ENCODE measurements at places on chromosomes 16 and 17.

GRCh38 chr16:89363621-89364393 is 126.6 kb downstream of the ANKRD11 start:
- peak; percentile 37 for DNase-seq

DNA sequence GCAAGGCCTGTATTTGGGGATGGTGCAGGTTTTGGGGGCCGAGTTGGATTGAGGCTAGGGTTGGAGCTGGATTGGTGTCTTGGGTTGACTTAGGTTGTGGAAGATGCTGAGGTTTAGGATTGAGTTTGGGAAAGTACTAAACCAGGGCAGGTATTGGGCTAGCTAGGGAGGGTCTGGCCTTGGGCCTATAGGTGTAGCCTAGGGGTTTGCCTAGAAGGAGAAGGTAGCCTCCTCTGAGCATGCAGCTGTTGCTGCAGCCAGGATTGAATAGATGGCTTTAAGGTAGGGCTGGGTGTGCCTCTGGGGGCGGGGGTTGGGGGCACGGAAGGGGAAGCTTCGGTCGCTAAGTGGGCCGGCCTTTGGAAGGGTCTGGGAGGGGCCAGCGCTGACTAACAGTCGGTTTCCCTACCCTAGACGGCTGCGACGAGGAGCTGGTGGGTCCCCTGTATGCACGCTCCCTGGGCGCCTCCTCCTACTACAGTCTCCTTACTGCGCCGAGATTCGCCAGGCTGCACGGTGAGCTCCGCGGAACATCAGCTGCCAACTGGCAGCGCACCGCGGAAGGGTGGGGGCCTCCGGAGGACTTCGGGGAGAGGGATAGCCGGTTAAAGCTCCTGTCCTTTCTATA is 1.2 kb downstream of the CNTNAP1 start:
- no peak for DNase-seq

GRCh38 chr17:51045621-51046020 is 75.0 kb downstream of the SPAG9 start:
- DNase-seq, result no peak

DNA sequence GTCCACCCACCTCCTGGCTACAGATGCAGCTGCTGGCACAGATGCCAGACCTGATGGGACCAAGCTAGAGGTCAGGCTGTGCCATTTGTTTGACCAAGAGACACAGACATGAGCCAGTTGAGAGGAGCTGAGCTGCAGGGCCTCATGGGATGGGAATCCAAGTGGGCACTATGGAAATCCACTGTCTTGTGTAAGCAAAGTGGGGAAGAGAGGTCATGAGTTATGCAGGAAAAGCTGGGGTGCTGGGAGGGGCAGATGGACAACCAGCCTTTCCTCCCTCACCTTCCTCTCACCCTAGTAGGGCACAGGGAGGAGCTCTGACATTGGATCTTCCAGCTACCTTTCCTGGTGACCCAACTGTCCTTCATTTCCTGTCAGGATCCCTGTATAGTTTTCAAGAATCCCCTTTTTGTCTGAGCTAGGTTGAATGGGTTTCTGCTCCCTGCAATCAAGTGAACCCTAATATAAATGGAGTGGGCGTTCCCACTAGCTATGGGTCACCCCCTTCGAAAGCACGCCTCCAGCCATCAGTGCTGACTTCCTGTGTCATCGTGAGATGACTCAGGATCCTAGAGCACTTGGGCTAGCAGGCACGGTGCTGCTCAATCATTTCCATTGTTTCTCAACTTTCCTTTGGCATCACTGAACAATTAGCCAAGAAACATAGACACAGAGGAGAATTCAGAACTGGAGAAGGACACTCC is 13.6 kb downstream of the ATPAF2 start:
- no peak for DNase-seq

GRCh38 chr16:17768257-17768656 is 297.5 kb upstream of the XYLT1 start:
- no peak for DNase-seq

GRCh38 chr16:17803625-17804410 is 333.1 kb upstream of the XYLT1 start:
- DNase-seq, result no peak

DNA sequence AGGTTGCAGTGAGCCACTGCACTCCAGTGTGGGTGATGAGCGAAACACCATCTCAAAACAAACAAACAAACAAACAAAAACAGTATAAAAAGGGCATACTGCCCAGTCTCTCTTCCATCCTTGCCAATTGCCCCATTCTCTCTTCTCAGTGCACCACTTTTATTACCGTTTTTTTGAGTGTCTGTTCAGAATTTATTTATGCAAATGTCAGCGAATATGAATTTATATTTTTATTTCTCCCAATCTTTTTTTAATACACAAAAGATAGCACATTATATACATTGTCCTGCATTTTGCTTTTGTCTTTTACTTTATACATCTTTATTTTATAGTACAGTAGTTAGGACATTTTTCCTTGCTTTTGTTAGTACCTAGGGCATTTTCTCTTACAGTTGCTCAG is 19.6 kb downstream of the RNF135 start:
- no peak for DNase-seq

- DNase-seq, result peak; percentile 36
Observed at GRCh38 chr17:27544350-27545131, 86.4 kb upstream of the LGALS9 start.

DNA sequence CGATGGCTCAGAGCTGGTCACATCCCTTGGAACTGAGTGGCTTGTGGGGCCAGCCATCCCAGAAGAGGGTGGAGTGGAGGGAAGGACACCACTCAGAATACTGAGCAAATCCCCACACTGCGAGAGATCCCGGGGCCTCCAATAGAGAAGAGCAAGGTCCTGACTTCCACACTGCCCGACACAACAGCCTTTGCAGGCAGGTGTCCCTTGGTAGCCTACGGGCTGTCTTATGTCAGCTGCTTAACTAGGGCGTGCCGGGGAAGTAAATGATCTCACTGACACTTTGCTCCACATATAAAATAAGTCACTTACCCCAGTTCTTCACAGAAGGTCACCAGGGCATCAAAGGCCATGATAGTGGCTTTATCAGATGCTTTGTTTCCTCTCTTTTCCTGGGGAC is 16.1 kb downstream of the RECQL5 start:
- DNase-seq, result no peak

DNA sequence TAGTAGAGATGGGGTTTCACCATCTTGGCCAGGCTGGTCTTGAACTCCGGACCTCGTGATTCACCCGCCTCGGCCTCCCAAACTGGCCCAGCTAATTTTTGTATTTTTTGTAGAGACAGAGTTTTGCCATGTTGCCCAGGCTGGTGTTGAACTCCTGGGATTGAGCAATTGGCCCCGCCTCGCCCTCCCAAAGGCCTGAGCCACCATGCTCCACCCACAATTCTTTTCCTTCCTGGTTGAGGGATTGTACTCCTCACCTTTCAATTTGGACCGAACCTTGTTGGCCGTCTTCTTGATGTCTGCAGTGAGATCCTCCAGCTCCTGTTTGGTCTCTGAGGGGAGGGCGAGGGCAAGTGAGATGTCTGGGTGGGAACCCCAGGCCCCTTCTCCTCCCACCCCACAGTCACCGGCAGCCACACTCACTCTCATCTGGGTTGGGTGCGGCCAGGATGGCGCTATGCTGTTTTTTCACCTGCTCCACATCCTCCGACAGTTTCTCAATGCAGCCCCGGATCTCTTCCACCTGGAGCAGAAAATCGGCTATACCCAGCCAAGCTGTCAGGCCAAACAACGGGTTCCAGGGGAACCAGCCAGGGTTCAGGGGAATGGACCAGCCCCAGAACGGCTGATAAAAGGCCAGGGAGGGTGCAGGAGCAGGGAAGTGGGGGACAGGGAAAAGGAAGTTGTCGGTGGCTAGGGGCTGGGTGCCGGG is 9.6 kb downstream of the STX1B start:
- no peak for DNase-seq

- no peak for DNase-seq
Observed at GRCh38 chr17:81128774-81129173, 36.5 kb upstream of the PVALEF start.

DNA sequence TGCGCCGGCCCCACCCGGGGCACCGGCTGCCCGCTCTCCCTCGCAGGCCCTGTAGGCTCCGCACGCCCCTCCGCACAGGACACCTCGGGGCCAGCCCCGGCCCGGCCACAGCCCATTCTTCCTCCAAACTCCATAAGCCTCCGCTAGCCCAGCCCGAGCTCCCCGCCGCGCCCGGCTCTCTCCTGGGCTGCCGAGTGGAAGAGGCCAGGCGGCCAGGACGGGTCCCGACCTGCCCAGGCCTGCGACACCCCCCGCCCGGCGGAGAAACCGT is 397 bp downstream of the NCOR1 start:
- DNase-seq, result peak; percentile 17

- DNase-seq, result no peak
Observed at GRCh38 chr16:47705266-47705665, 244.1 kb downstream of the PHKB start.

DNA sequence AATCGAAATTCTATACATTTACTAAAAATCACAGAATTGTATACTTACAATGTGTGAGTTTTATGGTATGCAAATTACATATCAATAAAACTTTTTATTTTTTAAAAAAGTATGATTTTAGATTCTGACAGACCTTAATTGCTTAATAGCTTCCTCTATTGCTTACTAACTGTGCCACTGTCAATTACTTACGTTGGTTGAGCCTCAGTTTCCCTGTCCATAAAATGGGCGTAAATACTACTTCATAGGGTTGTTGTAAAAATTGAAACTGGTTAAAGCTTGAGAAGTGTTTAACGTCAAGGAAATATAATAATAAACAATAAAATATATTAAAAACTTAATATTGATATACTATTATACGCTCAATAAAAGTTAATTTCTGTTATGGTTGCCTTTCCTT is 203.4 kb downstream of the SHISA9 start:
- no peak for DNase-seq

- DNase-seq, result no peak
Observed at GRCh38 chr17:17805575-17805974, 31.2 kb downstream of the SREBF1 start.

DNA sequence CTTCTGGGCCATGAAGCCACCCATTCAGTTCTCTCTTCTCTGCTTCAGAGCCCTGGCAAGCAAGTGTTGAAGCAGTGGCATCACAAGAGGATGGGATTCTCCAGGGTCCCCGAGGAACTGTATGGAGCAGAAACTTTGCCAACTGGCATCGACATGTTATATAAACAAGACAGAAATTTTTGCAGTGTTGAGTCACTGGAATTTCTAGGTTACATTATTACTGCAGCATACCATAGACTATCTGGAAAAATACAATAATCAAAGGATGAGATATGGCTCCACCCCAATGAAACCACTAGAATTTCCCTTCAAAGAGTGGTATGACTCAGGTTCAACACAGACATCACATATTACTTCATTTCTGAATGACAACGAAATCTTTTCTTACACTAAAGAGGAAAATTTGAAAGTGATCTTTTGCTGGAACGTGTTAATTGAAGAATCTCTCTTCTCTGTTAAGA is 343.0 kb upstream of the DYNLRB2 start:
- DNase-seq, result no peak

- no peak for DNase-seq
Observed at GRCh38 chr16:65959983-65960382, 406.5 kb upstream of the CDH5 start.

GRCh38 chr16:351804-352520 is 561 bp downstream of the AXIN1 start:
- DNase-seq, result no peak

DNA sequence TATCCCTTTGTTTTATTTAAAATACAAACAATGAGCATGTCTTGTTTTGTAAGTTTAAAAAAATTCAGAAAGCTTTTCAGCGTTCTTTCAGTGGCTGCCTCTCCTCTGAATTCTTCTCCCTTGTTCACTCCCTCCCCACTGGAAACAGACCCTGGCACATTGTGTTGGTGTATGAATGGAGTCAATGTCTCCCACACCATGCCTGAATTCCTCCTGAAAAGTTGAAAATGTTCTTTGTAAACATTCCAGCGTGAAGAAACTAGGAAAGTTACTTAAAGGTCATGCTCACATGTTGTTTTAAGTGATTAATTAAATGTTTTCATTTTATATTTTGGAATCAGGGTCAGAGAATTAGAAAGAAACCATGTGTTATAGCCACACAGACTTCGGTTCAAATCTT is 136.9 kb upstream of the DYNLRB2 start:
- no peak for DNase-seq

DNA sequence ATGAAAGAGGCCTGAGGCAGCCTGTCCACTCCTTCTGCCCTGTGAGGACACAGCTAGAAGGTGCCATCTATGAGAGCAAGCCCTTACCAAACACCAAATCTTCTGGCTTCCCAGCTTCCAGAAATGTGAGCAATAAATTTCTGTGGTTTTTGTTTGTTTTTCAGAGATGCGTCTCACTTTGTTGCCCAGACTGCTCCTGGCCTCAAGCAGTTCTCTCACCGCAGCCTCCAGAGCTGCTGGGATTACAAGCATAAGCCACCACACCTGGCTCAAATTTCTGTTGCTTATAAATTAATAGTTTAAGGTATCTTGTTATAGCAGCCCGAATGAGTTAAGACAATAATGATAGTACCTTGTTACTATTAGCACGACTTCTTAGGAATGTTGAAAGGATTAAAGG is 12.5 kb upstream of the SLC16A11 start:
- no peak for DNase-seq

- no peak for DNase-seq
Observed at GRCh38 chr16:51181503-51181811, 30.4 kb upstream of the SALL1 start.

DNA sequence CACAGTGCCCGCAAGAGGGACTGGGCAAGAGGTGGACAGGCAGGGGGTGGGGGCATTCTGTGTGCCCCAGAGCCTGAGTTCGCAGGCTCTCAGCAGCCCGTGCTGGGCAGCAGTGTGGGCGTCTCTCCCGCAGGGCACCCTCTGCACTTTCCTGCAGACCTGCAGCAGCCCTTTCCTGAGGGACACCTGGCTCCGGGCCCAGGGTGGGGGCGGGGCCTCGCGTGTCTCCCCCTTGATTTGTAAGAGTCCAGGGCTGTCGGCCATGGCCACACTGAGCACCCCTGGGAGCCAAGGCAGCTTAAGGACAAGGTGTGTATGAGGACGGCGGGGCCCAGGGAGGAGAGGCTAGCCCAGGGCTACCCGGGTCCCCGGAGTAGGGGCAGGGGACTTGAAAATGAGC is 33.4 kb upstream of the SLC38A10 start:
- DNase-seq, result no peak

GRCh38 chr17:62995377-62995885 is 29.4 kb downstream of the TANC2 start:
- no peak for DNase-seq

DNA sequence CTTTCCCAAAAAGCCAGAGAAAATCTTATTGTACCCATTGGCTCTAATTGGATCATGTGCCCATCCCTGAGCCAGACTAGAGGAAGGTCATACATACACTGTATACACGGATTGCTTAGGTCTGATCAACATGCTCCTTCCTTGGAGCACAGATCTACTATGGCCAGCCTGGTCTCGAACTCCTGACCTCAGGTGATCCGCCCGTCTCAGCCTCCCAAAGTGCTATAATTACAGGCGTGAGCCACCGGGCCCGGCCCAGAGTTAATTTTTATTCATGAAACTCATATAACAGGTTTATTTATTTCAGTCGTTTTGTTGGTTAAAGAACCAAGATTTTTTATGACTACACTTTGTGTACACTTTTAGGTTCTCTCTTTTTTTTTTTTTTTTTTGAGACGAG is 1.2 kb upstream of the TAOK1 start:
- no peak for DNase-seq
